Natural killer cell (primary cell): ENCODE measurements at places on chromosomes 2 and 18. TPM values are rescaled to one million over a fixed set of nuclear protein-coding genes. Genes with fewer than 3 reads are reported as not detected.

CFAP53 gene
- 0.20 TPM for total RNA-seq

C2orf80 gene
- not detected for total RNA-seq

LTBP1 gene
- total RNA-seq, result 1.7 TPM

ANKRD30B gene
- not detected for total RNA-seq

CIDEA gene
- total RNA-seq, result not detected

ITGB6 gene
- not detected for total RNA-seq

FARSB gene
- 9.7 TPM for total RNA-seq

ARHGEF4 gene
- total RNA-seq, result not detected

CYP27A1 gene
- total RNA-seq, result 1.6 TPM

VWC2L gene
- not detected for total RNA-seq

GRCh38 chr18:14947482-14948162, 199.7 kb downstream of the ANKRD30B start:
- H3K4me3 ChIP-seq, result no peak overlapping the region
- no peak for DNase-seq
- H3K36me3 ChIP-seq, result no peaks in the 10 kb centered on the region
- H3K4me1 ChIP-seq, result no peaks in the 10 kb centered on the region
- H3K27ac ChIP-seq, result no peak overlapping the region
- H3K27me3 ChIP-seq, result no peaks in the 10 kb centered on the region

- no peak overlapping the region for H3K4me3 ChIP-seq
- H3K27me3 ChIP-seq, result no peaks in the 10 kb centered on the region
- DNase-seq, result no peak
- H3K36me3 ChIP-seq, result no peaks in the 10 kb centered on the region
Measured at GRCh38 chr2:224023188-224023587, 15.9 kb downstream of the SERPINE2 start.

DNA sequence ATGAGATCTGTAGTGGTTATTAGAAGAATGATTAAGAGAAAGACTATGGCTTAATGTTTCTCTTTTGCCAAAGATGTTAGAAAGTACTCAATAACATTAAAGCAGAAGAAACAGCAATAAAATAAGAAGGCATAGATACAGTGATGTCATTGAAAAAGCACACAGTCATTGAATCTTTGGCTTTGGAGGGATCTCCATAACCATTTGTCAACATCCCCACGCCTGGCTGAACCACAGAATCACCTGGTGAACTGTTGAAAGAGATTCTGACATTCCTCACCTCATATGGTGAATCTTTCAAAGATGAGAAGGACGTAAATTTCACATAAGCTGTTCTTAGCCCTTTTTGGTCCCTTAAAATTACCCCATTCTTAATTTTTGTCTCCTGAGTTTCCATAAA, 324.6 kb upstream of the NRP2 start:
- H3K27me3 ChIP-seq, result no peaks in the 10 kb centered on the region
- no peaks in the 10 kb centered on the region for H3K36me3 ChIP-seq
- no peak for DNase-seq

- no peak overlapping the region for H3K27ac ChIP-seq
- H3K4me3 ChIP-seq, result no peak overlapping the region
- H3K27me3 ChIP-seq, result no peaks in the 10 kb centered on the region
- peaks cover 43% of the 10 kb centered on the region for H3K36me3 ChIP-seq
- no peaks in the 10 kb centered on the region for H3K4me1 ChIP-seq
Measured at GRCh38 chr2:207589143-207589542, 36.1 kb downstream of the METTL21A start.

GRCh38 chr2:128594651-128594910, 275.9 kb upstream of the HS6ST1 start:
- no peak for DNase-seq
- H3K36me3 ChIP-seq, result no peaks in the 10 kb centered on the region
- H3K27me3 ChIP-seq, result no peaks in the 10 kb centered on the region
- H3K4me1 ChIP-seq, result no peaks in the 10 kb centered on the region
- H3K27ac ChIP-seq, result no peak overlapping the region

GRCh38 chr2:109229094-109229675, 100.2 kb downstream of the SH3RF3 start:
- no peaks in the 10 kb centered on the region for H3K36me3 ChIP-seq
- no peak for DNase-seq
- H3K4me3 ChIP-seq, result no peak overlapping the region
- H3K4me1 ChIP-seq, result peaks cover 9% of the 10 kb centered on the region

DNA sequence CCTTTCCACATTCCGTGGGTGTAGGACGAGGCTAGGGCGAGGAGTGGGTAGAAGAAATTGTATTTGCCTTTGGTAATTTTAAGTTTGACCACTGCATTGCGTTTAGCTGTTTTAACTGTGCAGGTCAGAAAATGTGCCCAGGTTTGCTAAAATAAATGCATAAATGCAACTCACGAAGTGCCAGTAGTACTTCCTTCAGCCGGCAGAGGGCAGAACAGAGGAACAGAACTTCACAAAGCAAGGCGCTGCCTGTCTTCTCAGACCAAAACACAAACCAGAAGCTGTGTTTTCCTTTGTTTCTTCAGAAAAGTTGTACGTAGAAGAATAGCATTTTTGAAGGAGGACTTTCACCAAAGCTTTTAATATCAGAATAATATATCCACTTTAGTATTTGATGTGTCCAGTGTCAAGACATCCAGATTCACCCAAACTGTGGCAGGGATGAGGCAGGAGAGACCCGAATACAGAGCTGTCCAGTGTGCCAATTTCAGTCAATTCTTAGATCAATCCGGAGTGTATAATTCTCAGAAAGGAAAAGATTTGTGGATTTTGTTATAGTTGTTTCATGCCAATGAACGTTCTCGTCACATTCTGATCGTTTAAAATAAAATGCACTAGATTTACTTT, 348.6 kb downstream of the DLGAP1 start:
- H3K36me3 ChIP-seq, result no peaks in the 10 kb centered on the region
- DNase-seq, result no peak
- no peak overlapping the region for H3K4me3 ChIP-seq
